ENCODE measurements at places on chromosomes 5 and 9. TPM values are rescaled to one million over a fixed set of nuclear protein-coding genes. Genes with fewer than 3 reads are reported as not detected.

PLK2 gene
- 23.7 TPM for total RNA-seq

HNRNPK gene
- total RNA-seq = 441 TPM

FAXDC2 gene
- 13.2 TPM for total RNA-seq

PCA3 gene
- total RNA-seq = not detected

SH3GL2 gene
- not detected for total RNA-seq

GFI1B gene
- not detected for total RNA-seq

FST gene
- total RNA-seq = 2.9 TPM

DNA sequence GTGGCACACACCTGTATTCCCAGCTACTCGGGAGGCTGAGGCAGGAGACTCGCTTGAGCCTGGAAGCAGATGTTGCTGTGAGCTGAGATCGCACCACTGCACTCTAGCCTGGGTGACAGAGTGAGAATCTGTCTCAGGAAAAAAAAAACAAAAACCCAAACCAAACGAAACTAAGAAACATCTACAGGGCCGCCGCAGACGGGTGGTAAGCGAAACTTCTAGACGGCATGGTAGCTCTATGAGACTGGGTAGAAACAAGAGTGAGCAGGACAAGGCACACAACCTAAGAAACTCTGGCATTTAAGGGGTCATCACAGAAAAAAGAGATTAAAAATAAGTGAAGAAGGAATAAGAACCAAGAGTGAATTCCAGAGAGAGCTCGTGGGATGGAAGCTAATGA lies 454.8 kb upstream of the KLF4 start:
- DNase-seq = no peak

DNA sequence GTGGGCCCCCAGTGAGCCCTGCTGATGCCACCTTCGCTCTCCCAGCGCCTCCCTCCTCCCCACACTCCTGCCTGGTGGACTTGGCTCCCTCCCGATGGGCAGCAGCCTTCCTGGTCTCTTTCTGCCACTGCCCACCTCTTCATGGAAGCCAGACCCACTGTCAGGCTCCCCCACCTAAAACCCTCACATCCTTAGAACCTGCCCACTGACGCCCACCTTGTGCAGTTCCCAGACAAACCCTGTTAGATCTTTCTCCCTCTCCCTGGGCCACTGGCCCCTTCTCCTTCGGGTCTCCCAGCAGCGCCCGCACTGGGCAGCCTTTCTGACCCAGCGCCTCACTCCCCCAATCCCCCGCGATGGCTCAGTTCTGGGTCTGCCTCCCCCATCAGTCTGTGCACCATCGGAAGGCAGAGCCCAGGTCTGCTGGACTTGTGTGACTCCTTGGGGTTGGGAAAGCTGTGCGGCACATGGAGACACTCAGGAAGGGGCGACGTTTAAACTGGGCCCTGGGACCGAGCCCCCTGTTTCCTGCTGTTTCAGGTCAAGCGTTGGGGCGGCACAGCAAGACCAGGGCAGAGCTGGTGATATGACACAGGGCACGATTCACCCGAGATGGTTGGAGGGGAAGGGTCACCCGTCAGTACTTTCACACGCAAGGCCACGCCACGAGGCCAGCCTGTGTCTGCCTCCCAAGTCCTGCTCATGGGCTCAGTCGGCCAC lies 17.4 kb downstream of the MYMK start:
- DNase-seq = no peak

GRCh38 chr9:126723807-126724172 lies 81.0 kb upstream of the ZBTB43 start:
- DNase-seq = peak; percentile 67

- no peak for DNase-seq
These were observed 10.8 kb downstream of the TNFSF8 start for GRCh38 chr9:114919611-114920010.

DNA sequence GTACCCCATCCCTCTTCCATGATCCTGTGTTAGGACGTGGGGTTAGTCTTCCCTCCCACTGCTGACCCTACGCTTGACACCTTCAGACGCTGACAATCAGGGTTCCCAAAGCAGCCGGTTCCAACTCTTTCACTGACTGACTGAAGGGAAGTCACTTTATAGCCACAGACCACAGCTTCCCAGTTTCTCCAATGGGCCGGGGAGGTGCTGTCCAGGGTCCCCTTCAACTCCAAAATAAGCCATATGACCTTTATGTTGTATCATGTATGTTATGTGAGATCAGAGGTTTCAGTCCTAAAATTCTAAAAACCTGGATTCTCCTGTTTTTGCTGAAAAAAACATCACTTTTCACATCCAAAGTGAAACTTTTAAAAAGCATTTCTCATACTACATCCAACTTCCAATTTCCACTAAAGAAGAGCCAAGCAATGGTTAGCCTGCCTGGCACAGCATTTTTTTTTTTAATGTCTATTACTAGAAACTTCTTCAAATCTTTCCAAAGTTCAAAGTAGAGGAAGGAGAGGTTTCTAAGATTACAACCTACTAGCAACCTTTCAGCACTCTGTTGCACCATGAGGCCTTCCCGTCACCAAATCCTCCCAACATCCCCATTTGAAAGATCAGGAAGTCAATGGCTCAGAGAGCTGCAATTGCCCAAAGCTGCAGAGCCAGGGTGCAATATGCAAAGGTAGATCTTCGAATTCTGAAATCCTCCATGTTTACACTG lies 5.2 kb downstream of the EPB41L4B start:
- DNase-seq = no peak

DNA sequence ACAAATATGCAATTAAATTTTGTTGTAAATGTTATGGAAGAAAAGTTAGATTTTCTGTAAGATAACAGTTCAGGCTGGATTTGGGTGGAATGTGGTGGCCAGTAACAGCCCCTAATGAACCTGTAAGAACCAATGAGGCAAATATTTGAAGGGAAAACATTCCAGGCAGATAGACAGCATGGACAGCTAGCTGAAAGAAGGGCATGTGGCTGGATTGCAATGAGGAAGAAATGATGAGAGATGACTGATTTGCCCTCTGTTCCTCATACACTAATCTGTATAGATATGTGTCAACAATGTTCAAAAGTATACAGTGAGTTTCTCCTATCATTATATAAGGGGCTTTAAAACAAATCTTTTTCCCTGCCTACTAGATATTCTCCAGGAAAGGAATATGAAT lies 58.8 kb downstream of the MAN2A1 start:
- no peak for DNase-seq

- no peak for DNase-seq
These were observed 329.6 kb downstream of the ADAMTS6 start for GRCh38 chr5:65152131-65152530.

DNA sequence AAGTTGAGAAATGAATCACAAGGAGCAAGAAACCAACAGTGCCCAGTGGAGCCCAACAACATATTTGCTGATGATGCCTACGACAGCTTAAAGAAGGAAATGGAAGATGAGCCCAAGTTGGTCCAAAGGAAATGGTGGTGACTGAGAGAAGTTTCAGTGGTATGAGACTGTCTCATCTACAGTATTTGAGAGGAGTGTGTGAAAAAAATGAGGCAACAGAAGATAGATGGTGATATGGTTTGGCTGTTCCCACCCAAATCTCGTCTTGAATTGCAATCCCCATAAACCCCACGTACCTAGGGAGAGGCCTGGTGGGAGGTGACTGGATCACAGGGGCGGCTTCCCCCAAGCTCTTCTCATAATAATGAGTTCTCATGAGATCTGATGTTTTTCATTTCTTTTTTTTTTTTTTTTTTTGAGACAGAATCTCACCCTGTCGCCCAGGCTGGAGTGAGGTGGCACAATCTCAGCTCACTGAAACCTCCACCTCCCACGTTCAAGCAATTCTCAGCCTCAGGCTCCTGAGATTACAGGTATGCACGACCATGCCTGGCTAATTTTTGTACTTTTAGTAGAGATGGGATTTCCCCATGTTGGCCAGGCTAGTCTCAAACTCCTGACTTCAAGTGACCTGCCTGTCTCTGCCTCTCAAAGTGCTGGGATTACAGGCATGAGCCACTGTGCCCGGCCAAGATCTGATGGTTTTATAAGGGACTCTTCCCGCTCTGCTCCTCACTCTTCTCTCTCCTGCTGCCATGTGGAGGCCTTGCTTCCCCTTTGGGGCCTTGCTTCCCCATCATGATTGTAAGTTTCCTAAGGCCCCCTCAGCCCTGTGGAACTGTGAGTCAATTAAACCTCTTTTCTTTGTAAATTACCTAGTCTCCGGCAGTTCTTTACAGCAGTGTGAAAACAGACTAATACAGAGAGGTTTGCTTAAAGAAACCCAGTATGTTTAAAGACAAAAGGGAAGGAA lies 30.2 kb downstream of the EFCAB9 start:
- no peak for DNase-seq

DNA sequence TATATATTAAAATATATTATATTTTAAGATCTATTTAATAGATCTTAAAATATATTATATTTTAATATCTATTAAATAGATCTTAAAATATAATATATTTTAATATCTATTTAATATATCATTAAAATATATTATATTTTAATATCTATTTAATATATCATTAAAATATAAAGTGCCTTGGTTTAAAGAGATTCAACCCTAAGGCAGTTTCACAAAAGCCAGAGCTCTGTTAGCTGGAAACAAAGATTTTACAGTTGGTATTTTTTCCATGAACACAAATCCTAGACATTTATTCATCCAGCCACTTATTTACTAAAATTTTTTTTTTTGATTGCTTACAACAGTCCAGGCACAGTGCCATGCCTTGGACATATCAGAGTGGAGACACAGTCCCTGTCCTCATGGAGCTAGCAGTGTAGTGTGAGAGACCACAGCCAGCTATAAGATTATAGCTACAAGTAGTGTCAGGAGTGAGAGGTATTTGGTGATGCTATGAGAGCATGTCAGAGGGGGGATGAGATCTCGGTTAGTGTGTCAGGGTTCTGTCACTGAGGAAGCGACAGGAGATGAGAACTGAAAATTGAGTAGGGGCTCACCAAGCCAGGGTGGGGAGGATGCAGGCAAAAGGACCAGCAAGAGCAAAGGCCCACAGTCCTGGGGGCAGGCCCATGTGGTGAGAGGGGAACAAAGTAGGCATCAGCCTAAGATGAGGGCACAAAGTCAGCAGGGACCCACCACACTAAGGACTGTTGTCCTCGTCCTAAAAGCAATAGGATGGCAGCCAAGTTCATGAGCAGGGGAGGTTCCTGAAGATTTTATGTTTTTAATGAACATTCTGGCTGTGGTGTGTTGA lies 74.5 kb downstream of the FBXO38 start:
- DNase-seq = no peak

GRCh38 chr5:14668181-14668591 lies 3.7 kb downstream of the OTULIN start:
- DNase-seq = no peak

DNA sequence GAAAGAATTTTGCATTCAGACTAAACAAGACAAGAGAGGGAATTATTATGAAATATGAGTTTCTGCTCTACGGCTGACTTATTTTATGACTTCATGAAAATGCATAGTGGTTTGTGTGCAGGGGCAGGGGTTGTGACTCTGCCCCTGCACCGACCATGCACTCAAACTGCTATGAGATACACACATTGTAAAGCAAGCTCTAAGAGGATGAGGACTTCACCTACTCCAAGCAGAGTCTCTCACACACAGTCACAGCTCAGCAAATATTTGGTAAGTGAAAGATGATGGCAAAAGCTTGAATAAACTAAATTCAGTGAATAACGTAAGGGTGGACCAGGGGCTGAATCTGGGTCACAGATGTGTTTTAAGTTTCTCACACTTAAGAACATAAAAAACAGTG lies 542.9 kb downstream of the PRELID2 start:
- no peak for DNase-seq

DNA sequence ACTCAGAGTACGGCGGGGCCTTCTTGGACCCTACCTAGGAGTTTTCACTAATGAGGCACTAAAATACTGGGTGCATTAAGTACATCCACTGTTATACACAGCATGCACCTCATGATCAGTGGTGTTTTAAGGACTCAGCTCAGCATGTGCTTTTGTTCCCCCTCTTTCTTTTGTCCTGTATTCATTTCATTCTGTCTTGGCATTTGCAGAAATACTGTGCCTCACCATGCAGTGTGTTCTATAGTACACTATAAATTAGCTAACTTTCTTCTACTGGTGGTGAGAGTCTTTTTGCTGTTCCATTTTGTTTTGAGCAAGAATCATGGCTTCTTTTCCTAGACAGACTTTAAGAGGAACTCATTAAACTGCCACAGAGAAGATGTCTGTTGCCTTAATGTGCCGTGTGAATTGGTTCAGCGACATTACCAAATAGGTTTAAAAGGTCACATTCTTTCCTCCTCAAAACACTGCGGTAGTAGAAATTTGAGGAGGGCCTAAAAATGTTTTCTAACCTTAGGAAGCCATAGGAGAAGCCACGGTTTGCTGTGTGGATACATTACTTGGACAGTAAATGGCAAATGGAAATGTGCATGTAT lies 276.6 kb downstream of the MAST4 start:
- DNase-seq = no peak

DNA sequence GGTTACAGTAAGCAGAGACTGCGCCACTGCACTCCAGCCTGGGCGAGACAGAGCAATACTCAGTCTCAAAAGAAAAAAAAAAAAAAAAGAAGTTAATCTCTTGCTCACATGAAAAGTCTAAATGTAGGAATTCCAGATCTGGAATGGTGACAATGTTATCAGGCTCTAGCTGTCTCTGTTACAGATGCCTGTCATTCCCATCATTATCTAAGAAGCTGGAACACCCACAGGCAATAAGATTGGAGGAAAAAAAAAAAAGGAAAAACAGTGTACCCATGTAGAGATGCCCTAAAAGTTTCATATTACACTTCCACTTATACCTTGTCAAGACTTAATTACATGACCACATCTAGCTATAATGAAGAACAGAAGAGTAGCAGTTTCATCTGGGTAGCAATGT lies 38.2 kb downstream of the PTBP3 start:
- no peak for DNase-seq

DNA sequence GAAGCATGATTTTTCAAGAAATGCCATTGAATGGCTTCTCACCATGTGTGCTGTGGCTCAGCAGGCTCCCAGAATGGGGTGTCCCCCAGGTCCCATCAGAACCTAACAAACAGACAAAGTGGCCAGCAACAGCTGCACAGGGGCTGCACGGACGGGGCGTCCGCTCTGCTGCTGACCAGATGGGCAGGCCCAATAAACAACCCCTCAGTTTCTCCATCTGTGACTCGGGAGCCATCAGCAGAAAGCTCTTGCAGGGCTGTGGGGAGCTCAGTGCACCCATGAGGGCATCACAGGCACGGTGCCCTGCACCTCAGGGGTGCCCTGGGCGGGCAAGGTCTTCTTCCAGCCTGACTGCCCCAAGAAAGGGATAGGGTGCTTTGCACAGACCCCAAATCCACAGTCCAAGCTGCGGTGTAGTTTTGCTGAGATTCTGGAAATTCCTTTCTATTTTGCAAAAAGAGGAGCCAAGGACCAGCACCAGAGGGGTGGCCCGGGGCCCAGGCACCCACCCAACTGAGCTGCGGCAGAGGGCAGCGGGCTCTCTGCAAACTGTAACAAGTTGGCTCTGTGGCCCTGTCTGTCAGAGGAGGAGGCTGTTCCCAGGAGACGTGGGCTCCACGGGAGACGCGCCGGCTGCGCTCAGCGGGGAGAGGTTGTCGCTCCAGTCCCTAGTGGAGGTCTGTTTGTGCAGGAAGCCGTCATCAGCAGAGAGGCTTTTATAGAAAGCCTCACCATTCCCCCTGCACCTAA lies 138.7 kb upstream of the PPP1R26 start:
- DNase-seq = no peak
